ENCODE measurements at places on chromosomes 5 and 9.

- DNase-seq: no peak
These were observed 266.1 kb upstream of the RIOK2 start for GRCh38 chr5:97449172-97449571.

DNA sequence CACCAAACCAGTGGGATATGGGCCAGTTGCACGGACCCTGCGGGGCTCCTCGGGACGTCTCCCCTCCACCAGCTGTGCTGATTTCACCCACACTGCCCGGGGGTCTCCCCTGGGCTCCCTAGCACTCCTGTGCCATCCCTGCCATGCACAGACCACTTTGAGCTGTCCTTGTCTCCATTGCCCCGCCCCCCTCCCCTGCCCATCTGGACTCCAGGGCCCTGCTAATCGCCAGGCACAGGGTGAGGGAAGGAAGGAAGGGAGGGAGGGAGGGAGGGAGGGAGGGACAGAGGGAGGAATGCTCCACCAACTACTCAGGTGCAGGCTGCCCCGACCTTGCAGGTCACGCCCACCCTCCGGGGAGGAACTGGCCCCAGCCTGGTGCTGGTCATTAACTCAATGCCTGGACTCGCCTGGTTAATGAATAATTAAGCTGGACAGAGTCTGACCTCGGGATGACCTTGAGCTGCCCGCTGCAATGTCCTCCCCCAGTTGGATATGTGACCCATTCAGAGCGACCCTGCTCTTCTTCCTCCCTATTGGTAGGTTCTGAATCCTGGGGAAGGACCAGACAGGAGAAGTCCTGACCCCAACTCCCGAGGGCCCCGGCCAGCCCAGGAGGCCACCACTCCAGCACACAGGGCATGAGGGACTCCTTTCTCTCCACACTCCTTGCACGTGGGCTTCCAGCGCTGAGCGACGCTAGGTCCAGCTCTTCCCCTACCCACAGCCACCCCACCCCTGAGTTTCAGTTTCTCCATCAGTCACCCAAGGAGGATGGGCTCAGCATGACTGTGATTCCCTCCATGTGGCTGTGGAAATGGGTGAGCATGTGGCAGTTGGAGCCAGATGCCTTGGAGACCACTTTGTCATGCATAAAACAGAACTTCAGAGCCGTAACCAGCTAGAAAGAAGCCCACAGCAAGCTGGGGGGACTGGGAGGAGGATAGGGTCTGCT lies 62.1 kb downstream of the C9orf50 start:
- no peak for DNase-seq

- DNase-seq: peak; percentile 59
These were observed 98.6 kb downstream of the YTHDC2 start for GRCh38 chr5:113612060-113612496.

DNA sequence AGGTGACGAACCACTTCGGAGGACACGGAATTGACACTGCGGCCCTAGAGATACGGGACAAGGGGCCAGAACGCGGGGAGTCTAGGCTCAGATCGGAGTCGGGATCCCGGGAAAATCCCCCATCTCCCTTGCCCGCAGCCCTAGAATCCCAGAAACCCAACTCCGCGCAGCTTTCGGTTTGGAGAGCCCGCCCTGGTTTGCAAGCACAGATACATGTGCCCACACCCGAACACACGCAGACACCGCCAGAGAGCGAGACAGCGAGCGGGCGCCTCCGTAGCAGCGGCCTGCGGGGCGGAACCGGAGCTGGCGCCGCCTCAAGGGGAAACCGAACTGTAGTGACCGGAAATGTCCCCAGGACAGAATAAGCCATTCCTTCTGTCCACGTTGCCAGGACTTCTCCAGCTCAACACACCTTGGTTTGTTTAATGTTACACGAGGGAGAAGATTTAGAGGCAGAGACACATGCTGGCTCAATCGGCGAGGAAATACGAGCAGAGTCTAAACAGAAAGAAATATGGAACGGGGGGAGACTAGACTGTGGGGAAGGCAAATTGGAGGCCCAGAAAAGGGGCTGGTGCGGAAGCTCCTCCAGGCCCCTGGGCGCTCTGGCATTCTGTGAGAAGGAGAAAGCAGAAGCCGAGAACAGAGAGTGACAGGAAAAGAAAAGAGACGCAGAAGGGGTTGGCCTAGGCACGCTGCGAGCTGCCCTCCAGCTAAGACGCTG lies 2.9 kb upstream of the PAX5 start:
- DNase-seq: peak; percentile 28

DNA sequence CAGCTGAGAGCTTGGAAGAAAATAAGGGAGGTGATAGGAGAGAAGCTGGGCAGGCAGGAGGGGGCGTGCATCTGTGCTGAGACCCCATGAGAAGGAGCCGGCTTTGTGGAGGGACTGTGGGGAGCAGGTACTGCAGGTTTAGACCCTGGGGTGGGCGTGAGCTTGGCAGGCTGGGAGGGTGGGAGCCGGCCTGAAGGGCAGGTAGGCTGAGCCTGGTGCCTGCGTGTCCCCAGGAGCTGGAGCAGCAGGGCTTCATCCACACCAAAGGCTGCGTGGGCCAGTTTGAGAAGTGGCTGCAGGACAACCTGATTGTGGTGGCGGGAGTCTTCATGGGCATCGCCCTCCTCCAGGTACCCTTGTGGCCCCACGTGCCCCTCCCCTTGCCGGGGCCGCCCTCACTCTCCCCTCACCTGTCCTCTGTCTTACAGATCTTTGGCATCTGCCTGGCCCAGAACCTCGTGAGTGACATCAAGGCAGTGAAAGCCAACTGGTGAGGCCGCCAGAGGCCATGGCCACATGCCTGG lies 9.2 kb downstream of the TSPAN17 start:
- no peak for DNase-seq

DNA sequence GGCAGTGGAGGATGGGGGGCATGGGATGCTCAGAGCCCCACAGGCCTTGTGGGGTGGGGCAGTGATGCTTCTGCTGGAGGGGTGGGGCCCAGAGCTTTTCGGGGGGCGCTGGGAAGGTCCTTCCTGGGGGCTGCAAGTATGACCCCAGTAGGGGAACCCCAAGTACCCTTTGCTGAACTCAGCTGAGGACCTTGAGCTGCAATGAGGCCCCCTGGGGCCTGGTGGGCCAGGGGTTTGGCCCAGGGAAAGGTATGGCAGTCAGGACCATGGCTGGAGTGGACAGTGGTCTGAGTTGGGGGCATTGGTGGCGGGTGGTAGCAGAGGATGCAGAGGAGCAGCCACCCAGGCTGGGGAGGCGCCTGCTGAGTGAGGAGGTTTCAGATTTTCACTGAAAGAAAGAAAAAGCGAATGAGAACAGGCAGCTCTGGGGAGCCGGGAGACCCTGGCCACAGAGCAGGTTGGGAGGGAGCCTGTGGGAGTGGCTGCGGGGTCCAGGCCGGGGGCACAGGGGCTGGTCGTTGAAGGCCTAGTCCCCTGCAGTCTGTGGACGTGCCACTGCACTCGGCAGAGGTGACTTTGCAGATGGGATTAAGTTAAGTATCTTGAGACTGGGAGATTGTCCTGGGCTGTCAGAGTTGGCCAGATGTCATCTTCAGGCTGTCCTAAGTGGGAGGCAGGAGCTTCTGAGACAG lies 19.2 kb downstream of the WNK2 start:
- no peak for DNase-seq
